ENCODE measurements at places on chromosomes 5 and 9.

DNA sequence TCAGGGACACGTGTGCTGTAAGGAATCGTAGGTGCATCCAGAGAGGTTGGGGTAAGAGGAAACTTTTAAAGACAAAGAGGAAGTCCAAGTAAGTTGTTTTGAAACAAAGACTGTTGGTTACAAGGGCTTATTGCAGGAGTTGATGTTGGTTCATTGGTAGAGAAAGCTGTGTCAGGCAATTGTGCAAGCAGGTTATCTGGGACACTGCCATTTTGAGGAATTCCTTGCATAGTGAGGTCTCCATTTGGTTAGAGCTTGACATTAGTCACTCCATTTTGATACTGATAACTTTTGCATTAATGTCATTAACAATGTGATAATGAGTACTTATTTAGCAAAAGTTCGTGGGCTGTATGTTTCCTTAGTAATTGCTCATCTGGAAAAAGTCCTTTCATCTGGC, 24.9 kb downstream of the CNOT6 start:
- no peak for DNase-seq

- no peak for DNase-seq
Measured at GRCh38 chr5:84058561-84058960, 326.1 kb downstream of the EDIL3 start.

- DNase-seq, result no peak
Measured at GRCh38 chr5:41815663-41816229, 54.5 kb downstream of the OXCT1 start.

- DNase-seq, result peak; percentile 60
Measured at GRCh38 chr9:136409557-136410455, 608 bp downstream of the ENTR1 start.

DNA sequence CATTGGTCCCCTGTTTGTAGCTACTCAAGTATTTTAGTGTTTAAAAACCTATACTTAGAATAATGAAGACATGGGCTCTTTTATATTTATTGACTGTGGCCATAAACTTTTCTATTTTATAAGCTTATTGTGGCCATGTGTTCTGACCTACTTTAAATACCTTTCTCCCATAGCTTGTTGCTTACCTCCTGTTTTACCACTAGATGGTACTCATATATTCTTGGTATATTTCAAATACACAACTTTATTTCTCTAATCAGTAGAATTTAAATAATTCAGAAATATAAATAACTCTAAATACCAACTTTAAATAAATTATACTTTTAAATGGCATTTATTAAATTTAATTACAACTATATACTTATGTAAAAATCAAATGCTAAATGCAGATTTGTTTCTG, 498.0 kb downstream of the PRDM9 start:
- DNase-seq, result no peak

- DNase-seq, result no peak
Measured at GRCh38 chr5:141879426-141879759, 1.2 kb upstream of the PCDH1 start.

GRCh38 chr5:155285706-155286105, 272.2 kb downstream of the KIF4B start:
- DNase-seq, result no peak

GRCh38 chr9:119793218-119793617, 424.0 kb upstream of the BRINP1 start:
- no peak for DNase-seq

- DNase-seq, result no peak
Measured at GRCh38 chr9:105994970-105995369, 300.6 kb downstream of the TMEM38B start.

DNA sequence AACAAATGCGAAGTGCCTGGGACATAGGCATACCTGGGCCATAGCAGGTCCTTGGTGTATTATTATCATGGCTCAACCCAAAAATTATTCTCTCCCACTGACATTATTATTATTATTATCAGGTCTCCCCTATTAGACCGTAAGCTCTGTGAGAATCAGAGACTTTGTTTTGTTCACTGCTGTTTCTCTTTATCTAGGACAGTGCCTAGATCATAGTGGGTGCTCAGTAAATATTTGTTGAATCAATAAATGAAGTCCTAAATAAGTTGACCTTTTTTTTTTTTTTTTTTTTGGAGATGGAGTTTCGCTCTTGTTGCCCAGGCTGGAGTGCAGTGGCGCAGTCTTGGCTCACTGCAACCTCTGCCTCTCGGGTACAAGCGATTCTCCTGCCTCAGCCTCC, 4.9 kb upstream of the TMEFF1 start:
- no peak for DNase-seq

GRCh38 chr9:85742597-85742936, 813 bp upstream of the AGTPBP1 start:
- no peak for DNase-seq

DNA sequence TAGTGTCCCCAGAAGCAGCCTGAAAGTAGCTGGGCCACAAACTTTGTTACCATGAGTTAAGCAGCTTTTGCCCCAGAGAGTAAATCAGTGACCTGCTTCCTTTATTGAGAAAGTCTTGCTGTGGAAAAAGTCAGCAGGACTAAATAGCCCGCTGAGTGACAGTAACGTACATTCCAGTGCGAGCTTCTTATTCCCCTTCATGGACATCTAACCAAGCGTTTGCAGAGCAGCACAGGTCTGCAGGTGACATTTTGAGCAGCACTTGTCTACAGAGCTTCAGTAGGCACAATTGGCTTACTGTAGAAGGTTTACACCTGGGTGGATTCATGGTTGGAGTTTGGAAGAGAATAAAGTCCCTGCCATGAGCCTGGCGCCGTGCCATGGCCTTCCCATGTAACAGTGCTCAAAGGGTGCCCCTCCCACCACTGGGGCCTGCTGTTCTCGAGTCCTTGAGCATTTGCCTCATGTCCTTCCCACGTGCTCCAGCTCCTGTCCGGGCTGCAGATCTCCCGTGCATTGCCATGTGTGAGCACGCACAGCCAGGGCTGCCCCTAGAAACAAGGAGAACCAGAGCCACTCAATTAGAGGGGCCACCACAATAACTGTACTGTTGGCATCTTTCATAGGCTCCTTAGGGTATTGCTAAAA, 41.3 kb upstream of the GRHPR start:
- no peak for DNase-seq

DNA sequence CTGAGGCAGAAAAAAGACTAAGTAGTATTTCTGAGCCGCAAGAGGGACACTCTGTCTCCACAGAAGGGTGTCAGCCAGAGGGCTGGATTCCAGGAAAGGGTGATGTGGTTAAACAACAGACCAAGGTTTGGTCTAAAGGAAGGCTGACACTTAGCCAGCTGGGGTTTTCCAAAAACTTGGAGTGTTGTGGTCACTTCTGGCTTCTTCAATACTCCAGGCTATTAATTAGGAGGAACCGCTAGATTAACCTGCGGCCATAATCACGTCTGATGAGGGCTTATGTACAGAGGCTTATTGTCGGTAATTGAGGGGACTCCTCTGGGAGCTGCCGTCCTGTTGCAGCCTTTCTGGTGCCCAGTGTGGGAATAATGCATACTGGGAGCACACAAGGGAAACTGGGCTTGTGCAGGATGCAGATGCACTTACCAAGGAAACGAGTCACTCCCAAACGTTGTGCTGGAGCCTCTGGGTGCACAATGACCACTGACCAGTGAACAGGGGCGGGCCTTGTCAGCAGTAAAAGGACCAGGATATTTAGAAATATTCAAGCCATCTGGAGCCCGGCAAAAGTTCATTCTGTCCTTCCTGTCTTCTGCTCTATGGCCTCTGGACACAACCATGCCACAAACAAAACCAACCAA, 70.2 kb upstream of the TUT7 start:
- no peak for DNase-seq

DNA sequence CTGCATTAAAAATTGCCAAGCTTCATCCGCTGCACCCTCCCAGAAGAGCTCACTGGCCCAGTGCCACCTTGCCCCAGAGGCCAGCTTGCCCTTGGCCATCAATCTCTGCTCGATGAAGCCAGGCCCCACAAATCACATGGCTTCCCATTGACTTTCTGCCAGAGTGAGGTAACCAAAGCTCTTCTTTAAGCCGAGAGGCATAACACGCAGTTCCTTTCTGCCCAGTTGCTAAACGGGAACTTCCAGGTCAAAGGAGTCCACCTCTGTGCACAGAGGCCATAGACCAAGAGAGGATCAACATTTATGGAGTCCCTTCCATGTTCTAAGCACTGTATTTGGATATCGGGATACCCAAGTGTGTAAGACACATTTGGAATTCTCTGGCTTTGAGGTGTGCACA, 208.8 kb downstream of the KIF4B start:
- DNase-seq, result no peak

GRCh38 chr9:120372040-120372439, 207.9 kb downstream of the CDK5RAP2 start:
- no peak for DNase-seq

GRCh38 chr5:113235884-113236283, 198.9 kb downstream of the TSSK1B start:
- DNase-seq, result no peak

- no peak for DNase-seq
Measured at GRCh38 chr9:106502930-106503329, 360.0 kb upstream of the ZNF462 start.

DNA sequence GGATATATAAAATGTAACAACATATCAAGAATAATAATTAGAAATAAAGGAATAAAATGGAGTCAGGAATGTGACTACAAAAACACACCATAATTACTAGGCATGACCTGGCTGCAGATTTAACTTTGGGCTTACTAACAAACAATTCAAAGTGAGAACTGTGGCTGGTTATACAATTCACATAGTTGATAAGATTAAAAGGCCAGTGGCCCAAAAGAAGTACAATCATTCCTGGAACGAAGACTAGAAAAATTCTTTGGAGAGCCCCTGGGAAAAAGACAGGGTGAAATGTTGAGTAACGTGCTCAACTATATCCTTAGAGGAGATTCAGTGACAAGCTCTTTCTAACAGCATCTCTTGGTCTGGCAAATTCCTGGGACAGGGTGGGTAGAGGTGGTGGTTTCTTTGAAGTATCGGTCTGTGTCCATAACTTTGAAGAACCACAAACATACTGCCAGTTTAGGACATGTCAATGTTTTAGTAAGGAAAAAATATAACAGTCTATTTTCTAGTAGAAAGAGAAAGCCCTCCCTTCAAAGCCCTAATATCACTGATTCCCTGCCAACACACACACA, 75.0 kb upstream of the IL6ST start:
- DNase-seq, result no peak

GRCh38 chr9:87592554-87593358, 95.1 kb downstream of the DAPK1 start:
- DNase-seq, result no peak

DNA sequence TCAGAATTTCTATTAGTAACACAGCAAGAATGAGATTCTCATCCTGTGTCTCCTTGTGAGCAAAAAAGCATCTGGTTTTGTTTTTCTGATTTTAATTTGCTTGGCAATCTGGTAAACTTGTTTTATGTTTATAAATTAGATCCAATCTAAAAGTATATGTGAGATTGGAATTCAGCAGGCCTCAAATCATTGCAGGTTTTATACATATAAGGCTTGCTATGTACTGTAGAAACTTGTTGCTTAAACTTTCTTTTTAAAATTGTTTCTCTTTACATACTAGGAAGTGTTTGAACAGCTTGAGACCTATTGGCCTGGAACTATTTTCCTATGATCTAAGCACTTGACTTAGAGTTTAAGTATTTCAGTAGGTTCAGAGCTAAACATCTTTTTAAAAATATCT, 1037.8 kb downstream of the NR2F1-AS1 start:
- no peak for DNase-seq

DNA sequence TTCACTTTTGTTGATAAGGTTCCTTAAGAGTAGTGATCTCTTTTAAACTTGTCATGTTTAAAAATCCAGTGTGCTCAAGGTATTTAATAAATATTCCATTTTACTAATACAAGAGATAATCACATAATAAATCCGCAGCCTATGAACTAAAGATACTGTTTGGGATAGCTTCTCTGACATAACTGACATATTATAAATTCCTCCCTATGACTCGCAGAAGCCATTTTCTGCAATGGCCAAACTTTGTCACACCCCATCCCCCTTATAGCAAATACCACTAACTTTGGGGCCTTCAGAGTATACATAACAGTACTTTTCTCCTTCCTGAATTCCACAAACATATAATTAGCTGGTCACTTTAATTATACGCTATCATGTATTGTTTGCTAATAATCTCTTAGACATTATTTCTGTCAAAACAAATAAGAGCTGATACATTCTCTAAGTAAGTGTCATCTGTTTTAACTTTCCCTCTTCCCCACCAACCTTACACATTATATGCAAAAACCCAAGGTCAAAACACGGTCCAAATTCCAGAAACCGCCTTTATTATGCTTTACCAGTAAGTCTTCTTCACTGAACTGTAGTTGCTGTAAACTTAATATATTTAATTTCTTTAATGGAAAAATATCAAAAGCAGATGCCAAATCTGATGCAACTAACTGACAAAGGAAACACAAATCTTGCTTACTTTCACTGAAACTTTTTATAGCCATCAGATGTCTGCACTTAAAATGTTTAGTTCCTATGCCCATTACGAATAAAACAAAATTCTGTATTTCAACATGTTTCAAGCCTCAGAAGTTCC, 971 bp downstream of the TMEM267 start:
- no peak for DNase-seq

DNA sequence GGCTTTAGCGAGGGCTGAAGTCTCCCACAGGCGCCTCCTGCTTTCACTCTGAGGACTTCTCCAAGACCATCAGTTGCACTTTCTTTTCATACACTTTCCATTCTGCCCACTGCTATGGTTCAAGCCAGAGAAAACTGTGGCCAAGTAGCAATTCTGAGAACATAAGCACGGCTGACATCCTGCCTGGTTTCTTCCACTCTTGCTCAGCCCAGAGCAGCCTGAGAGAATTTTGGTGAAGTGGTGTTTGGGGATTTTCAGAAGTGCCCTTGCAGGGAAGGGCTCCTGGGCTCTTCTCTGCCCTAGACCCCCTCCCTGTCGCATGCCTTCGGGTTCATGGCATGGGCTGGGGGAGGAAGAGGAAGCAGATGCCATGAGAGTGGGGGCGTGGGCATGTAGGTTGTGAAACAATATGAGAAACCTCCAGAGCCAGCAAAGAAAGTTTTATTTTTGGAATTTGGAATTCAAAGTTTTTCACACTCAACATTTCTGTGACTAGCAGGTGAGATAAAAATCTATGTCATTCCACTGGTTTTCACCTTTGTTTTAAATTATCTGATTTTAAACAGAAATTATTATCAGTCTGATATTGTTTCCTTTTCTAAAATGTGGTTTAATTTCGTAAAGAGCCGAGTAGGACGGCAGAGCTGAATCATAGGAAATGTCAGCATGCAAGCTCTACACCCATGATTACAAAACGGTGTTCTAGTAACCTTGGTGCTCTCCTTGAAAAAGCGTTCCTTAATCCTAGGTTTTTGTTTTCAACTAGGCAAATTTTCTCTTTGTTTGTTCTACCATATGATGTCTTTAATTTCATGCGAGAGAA, 27.8 kb upstream of the TNFSF8 start:
- DNase-seq, result no peak

- DNase-seq, result no peak
Measured at GRCh38 chr9:2817999-2818803, 25.7 kb downstream of the PUM3 start.

DNA sequence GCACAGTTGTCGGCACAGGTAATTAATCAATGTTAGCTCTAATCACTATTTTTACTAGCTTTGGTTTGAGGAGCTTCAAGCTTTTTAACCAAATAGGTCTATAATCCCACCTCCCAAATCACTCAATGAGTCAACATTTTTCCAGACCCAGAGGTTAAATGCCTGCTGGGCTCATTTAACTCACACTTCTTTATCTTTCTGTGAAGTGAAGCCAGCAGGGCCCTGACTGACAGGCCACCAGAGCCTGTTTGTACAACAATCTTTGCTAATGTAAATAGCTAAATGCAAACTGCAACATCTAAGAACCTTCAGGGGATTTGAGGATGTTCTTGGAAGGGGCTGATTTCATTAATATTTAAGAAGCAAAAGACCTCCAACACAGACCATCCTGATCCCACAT, 98.4 kb upstream of the NREP start:
- no peak for DNase-seq

Data from GM06990 (cell line).